HT-29 (cell line): ENCODE measurements at places on chromosomes 2 and 18. TPM values are rescaled to one million over a fixed set of nuclear protein-coding genes. Genes with fewer than 3 reads are reported as not detected.

DNA sequence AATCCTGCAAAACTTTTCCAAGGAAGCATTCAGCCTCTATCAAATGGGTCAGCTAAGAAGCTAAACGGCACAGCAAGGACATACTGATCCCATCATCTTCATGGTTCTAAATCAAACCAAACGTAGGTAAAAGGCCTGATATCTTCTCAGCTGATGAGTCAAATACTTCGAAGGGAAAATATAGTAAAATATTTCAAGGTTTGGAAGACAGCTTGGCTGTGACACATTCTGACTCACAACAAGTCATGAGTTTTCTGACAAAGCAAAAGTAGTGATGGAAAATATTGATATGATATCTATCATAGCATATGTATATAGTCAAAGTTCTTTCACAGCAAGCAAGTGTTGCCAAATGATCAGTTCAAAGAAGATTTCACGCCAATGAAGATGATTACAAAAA lies 31.5 kb downstream of the DOCK10 start:
- DNase-seq: no peak

- DNase-seq: peak; percentile 80
Observed at GRCh38 chr2:58107803-58108710, 61.5 kb downstream of the VRK2 start.

The SLC8A1 gene
- total RNA-seq: 0.10 and 0.16 TPM in 2 replicates

- DNase-seq: no peak
Observed at GRCh38 chr18:56953428-56954198, 193.3 kb upstream of the BOD1L2 start.

The CCDC148 gene
- 1.4 and 5.5 TPM in 2 replicates for total RNA-seq

- DNase-seq: peak; percentile 30
Observed at GRCh38 chr2:96642564-96643360, at the start of gene FER1L5. Gene FER1L5 (plus strand): TSS chr2:96642764. CDS start chr2:96642837, 73 bp downstream.

DNA sequence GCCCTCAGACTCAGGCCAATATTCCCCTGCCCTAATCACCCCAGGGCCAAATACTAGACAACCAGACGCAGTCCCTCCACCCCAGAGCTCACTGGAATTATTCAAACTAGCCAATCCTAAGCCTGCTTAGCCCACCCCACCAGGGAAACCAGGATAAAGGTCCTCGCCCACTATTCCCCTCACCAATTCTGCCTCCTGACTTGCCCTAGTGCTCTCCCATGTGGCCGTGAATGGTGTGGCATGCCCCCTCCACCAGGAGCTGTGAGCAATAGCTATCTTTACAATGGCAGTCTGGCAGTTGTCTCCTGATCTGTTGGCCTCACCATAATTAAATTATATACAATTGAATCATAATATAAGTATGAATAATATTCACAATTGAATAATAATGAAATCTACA lies 42.3 kb downstream of the FAM124B start:
- DNase-seq: peak; percentile 11

The TM4SF20 gene
- 0.36 TPM in 1 of 2 replicates, not detected in the other for total RNA-seq

DNA sequence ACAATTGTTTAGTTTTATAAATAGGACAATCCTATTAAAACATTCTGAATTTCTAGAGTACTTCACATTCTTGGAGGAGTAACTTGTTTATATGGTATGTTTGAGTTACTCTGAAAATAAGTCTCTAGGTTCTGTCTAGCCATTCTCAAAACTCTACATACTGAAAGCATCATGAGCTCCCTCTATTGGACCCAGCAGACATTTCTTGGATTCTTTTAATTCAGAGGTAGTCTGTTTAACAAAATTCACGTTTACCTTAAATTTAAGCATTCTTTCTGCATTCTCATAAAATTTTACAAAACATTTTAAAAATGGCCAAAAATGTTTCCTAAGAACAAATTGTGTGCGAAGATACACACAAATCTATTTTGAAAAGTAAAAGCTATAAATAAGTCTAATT lies 15.3 kb downstream of the SP9 start:
- peak; percentile 42 for DNase-seq

DNA sequence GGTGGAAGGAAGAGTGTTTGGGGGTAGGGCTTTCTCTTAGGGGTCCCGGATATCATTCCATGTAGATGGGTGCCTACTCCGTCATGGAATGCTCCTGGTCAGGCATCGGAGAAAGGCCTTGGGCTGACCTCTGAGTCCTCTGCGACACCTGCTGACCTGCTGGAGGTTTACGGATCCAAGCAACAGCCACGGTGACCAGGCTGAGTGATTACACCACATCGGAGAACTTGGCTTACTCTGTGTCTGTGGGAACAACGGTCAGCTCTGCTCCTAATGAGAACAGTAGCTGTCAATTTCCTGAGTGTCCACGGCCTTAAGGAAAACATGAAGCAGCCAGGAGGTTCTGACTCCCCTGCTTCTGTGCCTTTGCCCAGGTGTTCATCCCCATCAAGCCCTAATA lies 73.2 kb downstream of the TNP1 start:
- DNase-seq: no peak

DNA sequence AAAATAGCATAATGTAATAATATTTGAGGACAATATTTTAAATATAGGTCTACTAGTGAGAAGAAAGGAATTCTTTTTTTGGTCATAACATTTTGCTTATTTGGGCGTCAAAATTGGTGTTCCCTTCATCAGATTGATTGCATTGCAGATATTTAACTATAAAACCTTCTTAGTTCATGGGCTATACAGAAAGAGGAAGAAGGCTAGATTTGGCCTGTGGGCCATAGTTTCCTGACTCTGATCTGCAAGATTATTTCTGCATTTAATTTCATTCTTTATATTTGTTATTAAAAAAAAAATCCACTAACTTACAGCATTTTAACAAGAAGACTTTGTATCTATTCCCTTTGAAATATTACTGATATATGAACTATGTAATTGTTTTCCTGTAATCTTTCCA lies 31.9 kb downstream of the PIKFYVE start:
- DNase-seq: no peak

The CYRIA gene
- total RNA-seq: not detected in 2 replicates

The SNRNP200 gene
- 82.2 and 86.3 TPM in 2 replicates for total RNA-seq

DNA sequence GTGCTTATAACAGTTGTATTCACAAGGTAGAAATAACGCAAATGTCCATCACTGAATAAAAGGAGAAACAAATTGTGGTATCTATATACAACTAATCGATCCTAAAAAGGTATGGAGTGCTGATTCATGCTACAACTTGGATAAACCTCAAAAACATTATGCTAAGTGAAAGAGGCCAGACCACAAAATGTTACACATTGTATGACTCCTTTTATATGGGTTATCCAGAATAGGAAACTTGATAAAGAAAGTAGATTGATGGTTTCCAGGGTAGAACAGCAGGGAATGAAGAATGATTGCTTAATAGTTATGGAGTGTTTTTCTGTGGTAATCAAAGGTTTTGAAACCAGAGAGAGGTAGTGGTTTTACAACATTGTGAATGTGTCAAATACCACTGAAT lies 432.2 kb upstream of the TRIB2 start:
- DNase-seq: no peak

The AKAIN1 gene
- not detected in 2 replicates for total RNA-seq

DNA sequence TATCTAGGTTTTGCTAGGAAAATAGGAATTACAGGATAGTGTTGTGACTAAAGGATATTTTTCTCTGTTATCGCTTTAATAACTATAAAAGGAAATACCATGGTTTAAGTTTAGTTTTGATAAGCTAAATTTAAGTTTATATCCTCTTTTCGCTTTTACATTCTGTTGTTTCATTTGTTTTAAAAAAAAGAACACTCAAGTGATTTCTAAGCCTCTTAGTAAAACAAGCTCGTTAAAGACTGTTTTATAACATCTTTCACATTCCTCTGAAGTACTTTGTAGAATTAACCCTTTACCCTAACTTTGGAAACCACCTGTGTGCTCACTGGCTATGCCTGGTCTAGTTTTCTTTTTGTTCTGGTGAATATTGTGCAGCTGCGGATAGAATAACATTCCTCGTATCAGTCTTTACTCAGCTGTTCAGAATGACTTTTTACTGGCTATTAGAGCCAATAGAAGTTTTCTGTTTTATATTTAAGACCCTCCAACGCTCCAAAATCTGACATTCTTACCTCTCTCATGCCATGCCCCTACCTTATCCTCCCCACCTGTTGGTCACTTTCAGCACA lies 183.1 kb downstream of the PTPRM start:
- DNase-seq: no peak

GRCh38 chr2:1750933-1751766 lies 6.8 kb upstream of the PXDN start:
- DNase-seq: peak; percentile 74

The RGPD4 gene
- not detected in 2 replicates for total RNA-seq

- no peak for DNase-seq
Observed at GRCh38 chr2:226228080-226228479, 571.5 kb downstream of the IRS1 start.
